Dermis microvascular lymphatic vessel endothelial cell (primary cell): ENCODE measurements at places on chromosomes 7 and 10. TPM values are rescaled to one million over a fixed set of nuclear protein-coding genes. Genes with fewer than 3 reads are reported as not detected.

DNA sequence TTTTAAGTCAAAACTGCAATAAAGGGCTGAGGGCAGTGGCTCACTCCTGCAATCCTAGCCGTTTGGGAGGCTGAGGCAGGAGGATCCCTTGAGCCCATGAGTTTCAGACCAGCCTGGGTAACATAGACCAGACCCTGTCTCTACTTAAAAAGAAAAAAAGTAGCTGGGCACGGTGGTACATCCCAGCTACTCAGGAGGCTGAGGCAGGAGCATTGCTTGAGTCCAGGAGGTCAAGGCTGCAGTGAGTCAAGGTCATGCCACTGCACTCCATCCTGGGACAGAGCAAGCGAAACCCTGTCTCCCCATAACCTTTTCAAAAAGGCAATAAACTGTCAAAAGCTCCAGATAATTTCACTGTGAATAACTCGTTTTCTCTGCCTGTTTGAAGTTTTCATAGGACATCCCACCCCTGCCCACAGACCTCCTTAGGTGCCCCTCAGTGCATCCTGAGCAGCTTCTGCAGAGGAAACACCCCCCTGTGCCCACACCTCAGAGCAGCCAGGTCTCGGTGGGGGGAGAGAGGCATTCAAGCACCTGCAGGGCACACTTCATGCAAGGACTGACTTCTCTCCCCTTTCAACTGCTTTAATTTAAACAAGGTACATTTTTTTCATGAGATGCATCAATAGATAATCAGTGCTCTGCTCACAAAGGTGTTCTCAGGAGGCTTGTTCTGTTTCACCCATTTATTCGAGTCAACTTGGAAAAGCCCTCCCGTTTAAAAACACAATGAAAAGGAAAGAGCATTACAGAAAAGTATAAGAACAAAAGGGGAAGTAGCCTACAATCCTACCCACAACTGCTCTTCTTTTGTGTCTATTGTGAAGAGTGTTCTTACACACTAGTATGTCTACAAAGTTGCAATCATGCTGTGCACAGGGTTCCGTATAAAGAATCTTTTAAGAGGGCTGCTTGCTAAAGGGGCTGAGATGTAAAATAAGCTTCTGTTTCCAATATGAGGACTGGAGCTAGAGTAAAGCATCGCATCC lies 104.9 kb downstream of the KMT2E start:
- DNase-seq: no peak

CLDN3 gene
- 0.13 and 0.26 TPM in 2 replicates for total RNA-seq

DNA sequence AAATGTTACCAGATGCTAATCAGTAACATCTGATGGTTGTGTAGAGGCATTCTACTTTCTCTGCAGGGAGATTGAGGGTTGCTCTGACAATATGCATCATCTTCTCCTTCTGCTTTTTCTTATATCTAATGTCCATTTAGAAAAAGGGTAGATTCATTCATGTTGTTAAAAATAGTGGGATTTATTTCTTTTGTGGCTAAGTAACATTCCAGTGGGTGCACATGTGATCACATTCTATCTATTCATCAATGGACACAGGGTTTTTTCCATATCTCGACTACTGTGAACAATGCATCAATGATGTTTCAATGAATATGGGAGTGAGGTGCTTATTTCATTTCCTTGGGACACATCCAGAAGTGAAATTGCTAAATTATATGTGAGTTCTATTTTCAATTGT lies 103.9 kb downstream of the CRPPA start:
- DNase-seq: no peak

SPAM1 gene
- total RNA-seq: not detected in 2 replicates

- DNase-seq: no peak
Observed at GRCh38 chr10:62237966-62238365, 30.7 kb downstream of the RTKN2 start.
